ENCODE measurements at places on chromosomes 1 and 21.

- DNase-seq = peak; percentile 60
Measured at GRCh38 chr1:35557118-35557610, at the start of gene KIAA0319L. Gene KIAA0319L, minus strand, starts transcription at chr1:35557403. Its CDS starts 2,912 bp downstream, at chr1:35554491.

DNA sequence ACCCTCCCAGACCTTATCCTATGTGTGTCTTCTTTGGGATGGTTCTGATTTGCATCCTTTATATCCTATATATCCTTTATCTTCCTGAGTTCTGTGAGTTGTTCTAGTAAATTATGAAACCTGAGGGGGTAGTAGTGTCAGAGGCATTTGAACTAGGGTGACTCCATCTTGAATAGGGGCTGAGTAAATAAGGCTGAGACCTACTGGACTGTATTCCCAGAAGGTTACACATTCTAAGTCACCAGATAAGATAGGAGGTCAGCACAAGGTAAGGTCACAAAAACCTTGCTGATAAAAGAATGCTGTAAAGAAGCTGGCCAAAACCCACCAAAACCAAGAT is 50.6 kb downstream of the SUSD4 start:
- no peak for DNase-seq

DNA sequence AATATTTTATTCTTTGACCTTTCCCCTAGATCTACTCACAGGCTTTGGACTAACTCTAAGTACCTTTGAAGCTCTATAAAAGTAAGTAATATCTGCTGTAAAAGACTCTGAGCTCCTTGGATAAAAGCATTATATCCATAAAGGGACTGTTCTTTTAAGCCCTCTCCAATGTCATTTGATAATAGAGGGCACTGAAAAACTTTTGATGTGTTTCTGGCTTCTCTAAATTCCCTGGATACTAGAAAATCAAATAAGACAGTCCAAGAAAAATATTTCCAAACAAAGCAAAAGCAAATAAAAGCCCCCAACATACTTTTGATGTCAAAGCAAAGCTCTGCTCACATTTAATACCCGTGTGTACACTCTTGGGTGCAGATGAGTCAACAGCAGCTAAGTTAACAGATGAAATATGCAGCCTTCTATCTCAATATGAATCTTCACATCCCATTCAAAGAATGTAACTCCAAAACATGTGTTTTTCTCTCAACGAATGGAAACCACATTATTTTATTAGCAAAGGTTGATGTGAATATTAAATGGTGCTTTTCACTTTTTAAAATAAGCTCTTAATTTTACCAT is 230.3 kb downstream of the CENPF start:
- no peak for DNase-seq

GRCh38 chr1:202349206-202349928 is 868 bp downstream of the PPP1R12B start:
- DNase-seq = peak; percentile 47

- no peak for DNase-seq
Measured at GRCh38 chr1:109639841-109640184, 16.1 kb upstream of the GSTM4 start.

DNA sequence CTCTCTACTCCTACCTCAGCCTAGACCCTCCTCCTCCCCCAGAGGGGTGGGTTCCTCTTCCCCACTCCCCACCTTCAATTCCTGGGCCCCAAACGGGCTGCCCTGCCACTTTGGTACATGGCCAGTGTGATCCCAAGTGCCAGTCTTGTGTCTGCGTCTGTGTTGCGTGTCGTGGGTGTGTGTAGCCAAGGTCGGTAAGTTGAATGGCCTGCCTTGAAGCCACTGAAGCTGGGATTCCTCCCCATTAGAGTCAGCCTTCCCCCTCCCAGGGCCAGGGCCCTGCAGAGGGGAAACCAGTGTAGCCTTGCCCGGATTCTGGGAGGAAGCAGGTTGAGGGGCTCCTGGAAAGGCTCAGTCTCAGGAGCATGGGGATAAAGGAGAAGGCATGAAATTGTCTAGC is 21.6 kb upstream of the VPS13D start:
- DNase-seq = no peak

GRCh38 chr1:201486187-201486586 is 17.2 kb upstream of the PHLDA3 start:
- DNase-seq = no peak

GRCh38 chr1:55321942-55322341 is 106.8 kb upstream of the USP24 start:
- DNase-seq = no peak

DNA sequence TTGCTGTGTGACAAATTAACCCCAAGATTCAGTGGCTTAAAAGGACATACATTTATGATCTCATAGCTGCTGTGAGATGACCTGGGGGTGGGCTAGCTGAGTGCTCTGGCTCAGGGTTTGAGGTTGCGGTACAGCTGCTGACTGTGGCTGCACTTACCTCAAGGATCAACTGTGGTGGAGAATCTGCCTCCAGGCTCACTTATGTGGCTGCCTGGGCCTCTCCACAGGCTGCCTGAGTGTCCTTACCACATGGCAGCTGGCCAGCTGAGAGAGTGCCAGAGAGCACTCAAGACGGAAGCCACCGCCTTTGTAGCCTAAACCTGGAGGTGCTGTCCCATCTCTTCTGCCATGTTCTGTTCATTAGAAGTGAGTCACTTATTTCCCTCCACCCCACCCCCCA is 5.7 kb downstream of the LRRC71 start:
- peak; percentile 86 for DNase-seq

DNA sequence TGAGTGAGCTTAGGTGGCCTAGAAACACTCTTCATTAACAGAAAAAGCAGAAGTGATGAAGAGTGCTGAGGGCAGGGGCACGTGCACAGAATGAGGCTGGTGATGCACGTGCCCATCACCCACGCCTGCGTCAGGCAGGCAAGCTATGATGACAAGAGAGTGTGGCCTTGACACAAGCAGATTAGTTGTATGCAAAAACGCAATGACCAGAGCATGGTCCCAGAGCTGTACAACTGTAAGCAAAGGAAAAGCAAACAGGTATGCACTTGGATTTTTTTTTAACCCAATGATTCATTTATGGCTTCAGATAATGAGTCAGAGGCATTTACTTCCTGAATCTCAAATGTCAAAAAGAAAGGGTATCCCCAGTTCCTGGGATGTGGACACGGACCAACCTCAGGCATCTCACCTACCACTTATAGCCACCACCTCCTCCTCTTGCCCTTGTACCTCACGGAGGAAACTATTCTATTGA is 9.1 kb upstream of the TMEM61 start:
- peak; percentile 97 for DNase-seq

DNA sequence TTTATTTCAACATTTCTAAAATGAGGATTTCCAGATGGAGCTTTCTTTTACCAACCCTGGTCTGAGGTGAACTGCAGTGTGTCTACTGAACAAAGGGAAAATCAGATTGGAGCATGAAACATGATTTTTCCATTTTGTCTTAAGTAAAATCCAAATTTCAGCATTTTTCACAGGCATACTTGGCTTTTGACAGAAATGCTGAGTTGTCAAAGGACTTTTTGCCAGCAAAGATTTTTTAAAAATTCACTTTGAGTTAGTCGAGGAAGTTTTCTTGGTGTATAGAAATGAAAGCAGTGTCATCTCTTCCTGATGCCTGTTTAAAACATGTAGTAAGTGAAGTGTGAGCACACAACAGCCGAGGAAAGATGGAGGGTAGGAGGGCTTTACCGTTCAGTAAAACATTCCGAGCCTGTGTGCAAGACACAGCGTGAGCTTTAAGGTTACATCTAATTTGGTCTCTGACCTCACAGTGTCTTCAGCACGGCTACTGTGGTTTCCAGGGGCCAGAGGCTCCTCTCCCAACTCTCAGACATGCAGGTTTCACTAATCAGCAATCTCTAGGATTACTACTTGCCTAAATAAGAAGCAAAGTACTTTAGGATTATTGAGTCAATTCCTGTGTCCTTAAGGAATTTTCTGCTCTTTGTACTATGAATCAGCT is 45.9 kb downstream of the SAMD13 start:
- no peak for DNase-seq

DNA sequence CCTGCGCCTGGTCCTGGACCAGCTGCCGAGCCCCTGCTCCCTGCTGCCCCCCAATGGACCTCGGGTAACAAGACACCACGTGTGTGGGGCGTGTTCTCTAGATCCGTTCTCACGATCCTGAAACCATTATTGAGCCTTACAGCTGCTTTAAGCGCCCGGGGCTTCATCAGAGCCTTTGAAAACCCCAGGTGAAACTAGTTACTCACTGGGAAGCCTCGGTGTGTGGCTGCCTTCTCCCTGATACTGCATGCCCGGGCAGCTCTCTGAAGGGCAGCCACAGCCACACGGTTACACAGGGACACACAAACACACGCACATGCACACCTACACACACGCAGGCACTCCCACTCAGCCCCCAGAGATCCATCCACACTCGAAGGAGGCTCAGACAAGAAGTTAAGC is 5.3 kb downstream of the HES2 start:
- DNase-seq = peak; percentile 82

GRCh38 chr1:201911826-201912571 is 23.3 kb downstream of the SHISA4 start:
- no peak for DNase-seq

DNA sequence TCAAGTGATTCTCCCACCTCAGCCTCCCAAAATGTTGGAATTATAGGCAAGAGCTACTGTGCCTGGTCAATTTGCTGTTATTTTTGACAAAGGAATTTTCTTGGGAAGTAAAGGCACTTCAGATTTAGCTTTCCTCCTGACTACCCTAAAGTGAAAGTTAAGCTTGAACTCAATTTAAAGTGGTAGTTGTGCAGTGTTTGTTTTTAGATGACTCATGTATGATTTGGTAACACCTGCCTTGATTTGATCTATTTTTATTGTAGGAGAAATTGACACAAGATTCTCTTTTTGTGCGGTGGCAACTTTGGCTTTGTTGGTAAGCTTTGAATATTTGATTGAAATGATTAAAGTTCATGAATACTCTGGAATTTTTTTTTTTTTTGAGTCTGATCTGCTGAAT is 5.0 kb downstream of the RABGGTB start:
- DNase-seq = peak; percentile 81

DNA sequence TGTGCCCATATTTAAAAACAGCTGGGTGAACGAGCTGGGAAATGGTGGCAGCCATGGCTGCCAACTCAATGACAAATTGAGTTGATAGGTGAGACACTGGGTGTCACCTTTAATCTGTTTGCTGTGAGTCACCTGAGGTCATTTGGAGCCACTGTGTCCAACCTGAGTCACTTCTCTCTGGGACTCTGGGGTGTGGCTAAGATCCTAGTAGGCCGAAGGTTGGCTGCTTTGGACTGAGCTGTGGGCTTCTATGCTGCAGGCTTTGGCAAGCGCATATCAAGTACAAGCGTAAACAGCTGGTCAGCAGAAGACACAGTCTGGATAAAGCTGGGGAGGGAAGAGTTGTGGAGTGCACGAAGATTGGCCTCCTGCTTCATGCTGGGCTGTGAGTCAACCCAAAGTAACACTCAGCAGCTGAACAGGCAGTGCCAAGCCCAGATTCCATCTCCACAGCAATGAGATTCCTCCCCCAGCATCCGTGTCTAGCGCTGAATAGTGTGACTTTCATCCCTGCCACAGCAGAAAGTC is 24.0 kb downstream of the TEX35 start:
- peak; percentile 98 for DNase-seq

GRCh38 chr1:227754958-227755357 is 19.7 kb downstream of the SNAP47 start:
- DNase-seq = no peak

DNA sequence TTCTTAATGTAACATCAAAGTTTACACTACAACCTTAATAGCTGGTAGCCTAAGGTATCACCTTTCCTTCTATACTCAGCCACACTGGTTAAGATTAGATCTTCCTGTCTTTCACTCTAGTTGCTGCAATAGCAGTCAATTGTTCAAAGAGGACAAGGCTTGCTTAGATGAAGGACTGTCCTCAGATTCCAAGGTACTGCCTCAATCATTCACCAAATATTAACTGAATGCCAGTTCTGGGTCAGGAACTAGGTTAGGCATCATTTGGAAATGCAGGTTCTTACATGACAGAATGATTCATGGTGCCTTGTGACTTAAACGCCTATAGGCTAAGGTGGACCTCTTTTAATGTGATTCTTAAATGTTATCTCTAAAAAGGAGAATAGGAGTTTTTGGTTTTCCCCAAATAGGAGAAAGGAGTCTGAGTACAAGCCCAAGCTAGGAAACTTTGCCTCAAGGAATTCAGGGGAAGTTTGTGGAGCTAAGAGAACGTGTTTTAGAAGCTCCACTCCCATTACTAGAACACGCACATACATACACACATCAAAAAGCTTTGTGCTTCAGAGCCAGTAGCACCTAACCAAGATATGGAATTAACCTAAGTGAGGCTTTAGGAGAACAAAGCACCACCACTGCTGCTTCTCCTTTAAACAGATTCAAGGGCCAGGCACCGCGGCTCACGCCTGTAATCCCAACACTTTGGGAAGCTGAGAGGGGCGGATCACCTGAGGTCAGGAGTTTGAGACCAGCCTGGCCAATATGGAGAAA is 8.5 kb upstream of the WDR47 start:
- DNase-seq = peak; percentile 74

DNA sequence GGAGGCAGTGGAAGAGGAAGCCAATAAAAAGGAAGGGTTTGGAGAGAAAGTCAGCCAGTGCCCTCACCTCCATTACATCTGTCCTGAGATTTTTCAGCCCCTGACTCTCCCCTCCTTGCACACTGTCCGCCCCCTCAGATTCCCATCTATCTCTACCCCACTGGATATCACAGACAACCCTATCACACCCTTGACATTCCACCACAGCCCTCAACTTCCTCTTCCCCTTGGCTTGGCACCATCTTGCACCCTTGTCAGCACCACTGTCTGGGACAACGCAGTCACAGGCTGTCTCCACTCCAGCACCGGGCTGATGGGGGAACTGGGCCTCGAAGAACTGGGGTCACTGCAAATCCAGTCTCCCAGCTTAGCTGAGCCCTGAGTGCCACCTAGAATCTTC is 14.2 kb upstream of the PLEKHA6 start:
- no peak for DNase-seq

GRCh38 chr1:28199328-28200233 is 23.1 kb upstream of the PTAFR start:
- no peak for DNase-seq

- DNase-seq = no peak
Measured at GRCh38 chr21:40990366-40990765, 143.4 kb upstream of the DSCAM start.

GRCh38 chr1:3009021-3009420 is 12.2 kb upstream of the ACTRT2 start:
- DNase-seq = no peak

- no peak for DNase-seq
Measured at GRCh38 chr1:56333461-56333860, 245.9 kb downstream of the PLPP3 start.

- DNase-seq = no peak
Measured at GRCh38 chr1:100152271-100152670, 19.3 kb downstream of the TRMT13 start.

- DNase-seq = no peak
Measured at GRCh38 chr1:68314151-68314780, 81.9 kb upstream of the WLS start.

All from PC-9 (cell line).